Esophagus squamous epithelium (tissue), 5 donors: ENCODE measurements at places on chromosomes 7 and 10.

DNA sequence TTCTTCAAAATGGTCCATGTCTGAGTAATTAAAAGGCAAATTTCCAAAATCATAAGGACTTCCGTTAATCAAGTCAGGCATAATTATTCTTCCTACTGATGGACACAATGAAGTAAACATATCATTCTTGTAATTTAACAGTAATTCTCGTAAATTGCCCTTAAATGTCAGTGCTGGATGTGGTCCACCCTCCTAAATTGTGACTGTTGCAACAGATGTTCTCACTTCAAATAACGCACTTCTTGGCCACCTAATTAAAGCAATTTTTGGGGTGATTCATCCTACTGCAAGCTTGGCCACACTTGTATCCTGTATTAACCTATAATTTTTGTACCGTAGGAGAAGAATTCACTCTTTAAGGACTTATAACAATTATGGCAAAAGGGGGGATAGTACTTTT, 1.9 kb downstream of the COL1A2 start:
- DNase-seq = no peak

GRCh38 chr7:142612237-142612881, 136.9 kb upstream of the PRSS1 start:
- DNase-seq = no peak

- no peak for DNase-seq
Measured at GRCh38 chr7:128352153-128352537, 8.4 kb upstream of the RBM28 start.

- DNase-seq = no peak
Measured at GRCh38 chr7:155797262-155798250, 14.7 kb downstream of the SHH start.

GRCh38 chr10:62528441-62528840, 154.3 kb downstream of the ZNF365 start:
- DNase-seq = no peak

GRCh38 chr10:31607481-31607880, 288.5 kb downstream of the ZEB1 start:
- DNase-seq = no peak

DNA sequence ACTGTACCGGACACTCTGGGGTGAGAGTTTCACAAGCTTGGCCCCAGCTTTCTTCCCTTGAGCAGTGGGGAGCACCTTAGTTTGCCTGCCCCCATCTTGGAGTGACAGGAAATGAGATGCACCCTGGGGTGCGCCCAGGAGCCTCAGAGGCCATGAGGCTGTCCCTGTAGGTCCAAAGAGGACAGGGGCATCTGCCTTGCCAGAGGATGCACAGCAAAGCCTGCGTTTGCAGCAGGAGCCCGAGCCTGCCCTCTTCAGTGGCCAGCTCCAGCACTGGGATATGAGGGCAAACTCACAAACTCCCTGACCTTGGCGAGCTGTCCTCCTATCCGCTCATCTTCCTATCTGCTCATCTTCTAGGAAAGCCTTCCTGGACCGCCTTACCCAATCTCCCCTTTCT, 79.5 kb downstream of the PROSER2 start:
- DNase-seq = no peak

DNA sequence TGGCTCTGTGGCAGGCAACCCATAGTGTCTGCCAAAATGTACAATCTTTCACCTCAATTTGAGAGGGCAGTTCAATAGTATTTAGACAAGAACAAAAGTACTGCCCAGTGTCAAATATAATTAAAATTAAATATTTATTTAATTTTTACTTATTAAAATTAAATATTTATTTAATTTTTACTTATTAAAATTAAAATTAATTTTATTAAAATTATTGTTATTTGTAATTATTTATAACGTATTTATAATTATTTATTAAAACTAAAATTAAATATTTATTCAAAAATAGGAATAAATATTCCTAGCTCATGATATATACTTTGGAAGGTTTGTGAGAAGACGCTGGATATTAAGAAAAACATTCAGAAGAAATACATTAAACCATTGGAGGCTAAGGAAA, 93.7 kb upstream of the CAV2 start:
- no peak for DNase-seq

DNA sequence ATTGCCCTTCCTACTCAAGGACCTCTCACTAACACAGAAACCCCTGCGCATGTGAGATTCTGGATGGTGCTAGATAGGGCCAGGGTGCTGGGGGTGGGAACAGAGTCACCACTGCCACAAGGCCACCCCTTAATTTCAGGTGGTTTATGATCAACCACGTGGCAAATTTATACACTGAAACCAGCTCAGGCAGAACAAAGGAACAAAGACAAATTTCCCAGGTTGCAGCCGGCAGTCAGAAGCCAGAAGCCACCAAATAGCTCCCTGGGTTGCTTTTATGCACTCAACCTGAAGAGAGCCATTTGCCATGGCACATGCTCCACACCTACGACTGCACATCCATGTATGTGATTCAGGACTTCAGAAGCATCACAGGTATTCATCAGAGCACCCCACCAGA, 2.5 kb downstream of the VOPP1 start:
- DNase-seq = no peak

GRCh38 chr7:116546054-116546453, 21.2 kb downstream of the CAV1 start:
- DNase-seq = no peak

DNA sequence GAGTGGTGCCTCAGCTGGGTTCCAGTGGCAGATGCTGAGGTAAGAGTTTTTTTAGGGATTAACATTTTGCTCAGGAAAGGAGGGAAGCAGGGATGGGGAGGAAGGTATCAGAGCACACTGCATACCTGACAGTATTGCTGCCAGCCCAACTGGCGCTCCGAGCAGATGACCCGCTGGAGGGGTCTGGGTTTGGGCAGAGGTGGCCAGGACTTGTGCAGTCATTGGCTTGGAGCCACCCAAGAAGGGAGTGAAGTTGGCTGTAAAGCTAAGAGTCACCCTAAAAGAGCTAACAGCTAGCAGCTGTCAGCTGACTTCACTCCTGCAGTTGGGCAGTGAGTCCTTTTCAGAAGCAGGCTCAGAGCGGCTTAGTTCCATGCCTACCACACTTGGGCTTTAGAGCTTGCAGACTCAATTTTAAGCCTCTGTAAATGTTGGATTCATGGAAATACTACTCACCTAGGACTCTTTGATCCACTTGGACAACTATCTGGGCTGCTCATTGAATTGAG, 5.8 kb upstream of the ARHGAP22 start:
- DNase-seq = no peak

GRCh38 chr7:25405736-25406135, 177.4 kb upstream of the NPVF start:
- no peak for DNase-seq

DNA sequence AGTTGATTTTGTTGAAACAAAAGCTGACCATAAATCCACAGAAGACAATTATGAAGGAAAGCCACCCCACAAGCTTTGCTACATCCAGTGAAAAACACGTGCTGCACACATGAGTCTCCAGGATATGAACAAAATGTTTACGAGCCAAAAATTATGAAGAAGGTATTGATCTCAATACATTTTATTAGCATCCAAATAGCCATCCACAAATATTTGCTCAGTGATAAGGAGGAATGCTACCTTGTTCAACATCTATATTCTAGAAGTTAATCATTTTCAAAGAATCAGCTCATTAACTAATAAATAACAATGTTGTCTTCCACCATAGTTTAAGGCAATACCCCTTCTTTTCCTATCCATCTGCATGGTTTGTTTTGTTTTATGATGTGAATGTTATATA, 42.7 kb downstream of the CALML3 start:
- no peak for DNase-seq

DNA sequence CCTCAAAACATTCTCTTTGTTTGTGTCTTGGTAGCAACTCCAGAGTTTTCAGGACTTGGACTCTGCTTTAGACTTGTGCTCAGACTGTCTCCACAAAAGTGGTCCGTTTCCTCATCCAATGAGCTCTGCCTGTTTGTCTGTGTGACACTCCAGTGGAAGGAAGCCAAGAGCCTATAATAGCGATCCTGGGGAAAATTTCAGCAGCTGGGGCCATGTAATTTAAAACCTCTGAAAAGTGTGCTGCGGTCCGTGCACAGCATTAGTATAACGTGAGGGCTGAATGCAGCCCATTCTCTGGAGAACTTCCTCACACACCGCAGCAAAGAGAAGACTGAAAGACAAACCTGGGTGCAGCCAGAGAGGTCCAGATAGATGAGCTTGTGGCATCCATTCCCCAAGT, at the start of gene LRRC17:
Gene LRRC17 (plus strand): TSS at position 259 of the 400 bp plus-strand sequence. CDS start 20,914 bp downstream, outside the sequence.
- no peak for DNase-seq

- no peak for DNase-seq
Measured at GRCh38 chr10:118251791-118252190, 90.3 kb downstream of the FAM204A start.

- no peak for DNase-seq
Measured at GRCh38 chr10:128642502-128642901, 516.3 kb upstream of the MKI67 start.

DNA sequence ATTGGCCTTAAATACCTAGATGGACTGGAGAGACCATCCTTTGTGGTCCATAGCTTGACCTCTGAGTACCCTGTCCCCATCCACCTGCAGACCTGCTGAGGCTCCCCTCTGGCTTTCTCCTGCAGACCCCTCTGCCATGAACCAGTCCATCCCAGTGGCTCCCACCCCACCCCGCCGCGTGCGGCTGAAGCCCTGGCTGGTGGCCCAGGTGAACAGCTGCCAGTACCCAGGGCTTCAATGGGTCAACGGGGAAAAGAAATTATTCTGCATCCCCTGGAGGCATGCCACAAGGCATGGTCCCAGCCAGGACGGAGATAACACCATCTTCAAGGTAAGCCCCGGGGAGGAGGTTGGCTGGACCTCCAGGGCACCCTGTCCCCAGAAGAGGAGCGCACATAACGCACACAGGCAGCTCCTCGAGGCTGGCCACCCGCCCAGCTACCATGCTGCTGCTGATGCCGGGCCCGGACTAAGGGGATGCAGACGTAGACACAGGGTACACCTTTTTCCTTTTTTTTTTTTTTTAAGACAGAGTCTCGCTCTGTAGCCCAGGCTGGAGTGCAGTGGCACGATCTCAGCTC, 4.3 kb downstream of the IRF5 start:
- DNase-seq = no peak

GRCh38 chr10:53977267-53977666, 823.8 kb downstream of the PCDH15 start:
- no peak for DNase-seq

DNA sequence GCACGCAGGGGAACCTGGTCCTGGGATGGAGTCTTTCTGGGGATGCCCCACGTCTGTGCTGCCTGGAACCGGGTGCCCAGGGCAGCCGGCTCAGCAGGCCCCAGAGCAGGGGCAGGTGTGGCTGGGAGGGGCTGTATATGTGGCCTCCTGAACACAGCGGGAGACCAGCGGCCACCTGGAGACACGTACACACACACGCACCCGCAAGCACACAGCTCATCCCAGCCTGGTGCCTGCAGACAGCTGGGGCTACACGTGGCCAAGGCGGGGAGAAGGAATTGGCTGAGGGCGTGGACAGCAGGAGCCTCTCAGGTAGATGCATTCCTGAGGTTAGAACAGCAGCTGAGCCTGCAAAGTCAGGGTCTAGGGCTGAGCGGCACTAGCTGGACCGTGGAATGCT, 14.0 kb downstream of the ADAM8 start:
- DNase-seq = no peak

- no peak for DNase-seq
Measured at GRCh38 chr7:29270594-29271318, 76.2 kb downstream of the CHN2 start.

- DNase-seq = no peak
Measured at GRCh38 chr7:151551820-151552219, 32.1 kb upstream of the RHEB start.

DNA sequence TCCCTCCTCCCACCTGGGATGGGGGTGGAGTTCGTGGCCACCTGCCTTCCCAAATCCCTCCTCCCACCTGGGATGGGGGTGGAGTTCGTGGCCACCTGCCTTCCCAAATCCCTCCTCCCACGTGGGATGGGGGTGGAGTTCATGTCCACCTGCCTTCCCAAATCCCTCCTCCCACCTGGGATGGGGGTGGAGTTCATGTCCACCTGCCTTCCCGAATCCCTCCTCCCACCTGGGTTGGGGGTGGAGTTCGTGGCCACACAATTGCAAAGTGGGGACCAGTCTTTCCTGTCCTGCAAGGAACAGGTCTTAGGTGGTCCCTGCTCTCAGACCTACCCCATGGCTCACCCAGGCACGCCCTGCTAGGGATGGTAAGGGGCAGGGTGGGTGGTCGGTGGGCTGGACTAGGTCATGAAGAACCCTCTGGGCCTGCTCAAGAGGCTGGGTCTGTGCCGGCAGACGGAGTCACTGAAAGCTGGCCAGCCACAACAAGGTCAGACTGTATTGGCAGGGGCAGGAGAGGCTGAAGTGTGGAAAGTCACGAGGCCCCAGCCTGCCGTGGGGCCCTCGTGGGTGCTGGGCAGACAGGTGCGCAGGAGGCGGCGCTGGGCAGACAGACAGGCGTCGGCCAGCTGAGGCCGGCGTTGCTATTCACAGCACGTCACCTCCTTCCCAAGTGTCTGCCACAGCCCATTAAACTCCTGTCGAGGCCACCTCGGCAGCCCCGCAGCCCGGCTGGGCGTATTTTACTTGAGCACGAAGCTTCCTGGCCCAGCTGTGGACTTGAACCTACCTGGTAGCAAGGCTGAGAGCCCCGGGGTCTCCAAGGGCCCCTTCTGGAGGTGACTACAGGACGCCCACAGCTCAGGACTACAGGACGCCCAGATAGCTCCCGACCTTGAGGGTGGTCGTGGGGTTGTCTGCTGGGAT, 4.1 kb downstream of the KNDC1 start:
- no peak for DNase-seq

DNA sequence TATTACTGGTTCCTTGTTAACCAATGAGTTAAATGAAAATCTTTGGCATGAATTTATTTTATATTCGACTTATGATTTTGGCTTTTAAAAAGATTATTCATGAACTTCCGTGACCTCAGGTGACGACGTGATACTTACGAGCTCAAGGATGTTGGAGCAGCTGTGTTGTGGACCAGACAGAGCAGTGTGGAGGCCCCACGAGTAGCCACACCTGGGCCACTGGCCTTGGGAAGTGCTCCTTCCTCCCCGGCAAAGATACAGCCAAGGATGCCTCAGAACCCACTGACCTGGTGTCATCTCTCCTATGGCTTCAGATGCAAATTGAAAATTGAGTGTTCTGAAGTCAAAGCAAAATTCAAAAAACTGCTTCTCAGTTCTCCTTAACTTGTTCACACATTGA, 147.5 kb upstream of the PPP2R2D start:
- DNase-seq = no peak

GRCh38 chr10:4475827-4476490, 350.0 kb upstream of the AKR1E2 start:
- no peak for DNase-seq

DNA sequence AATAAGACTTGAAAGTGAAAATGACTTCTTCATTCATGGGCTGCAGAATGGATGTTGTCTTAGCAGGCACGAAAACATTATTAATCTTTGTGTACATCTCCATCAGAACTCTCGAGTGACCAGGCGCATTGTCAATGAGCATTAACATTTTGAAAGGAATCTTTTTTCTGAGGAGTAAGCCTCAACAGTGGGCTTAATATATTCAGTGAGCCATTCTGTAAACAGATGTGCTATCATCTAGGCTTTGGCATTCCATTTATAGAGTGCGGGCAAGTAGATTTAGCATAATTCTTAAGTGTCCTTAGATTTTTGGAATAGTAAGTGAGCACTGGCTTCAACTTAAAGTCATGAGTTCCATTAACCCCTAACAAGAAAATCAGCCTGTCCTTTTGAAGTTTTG, 33.1 kb downstream of the PTTG1IP2 start:
- DNase-seq = no peak
